GM12892 (cell line): ENCODE measurements at places on chromosomes 13 and 19.

DNA sequence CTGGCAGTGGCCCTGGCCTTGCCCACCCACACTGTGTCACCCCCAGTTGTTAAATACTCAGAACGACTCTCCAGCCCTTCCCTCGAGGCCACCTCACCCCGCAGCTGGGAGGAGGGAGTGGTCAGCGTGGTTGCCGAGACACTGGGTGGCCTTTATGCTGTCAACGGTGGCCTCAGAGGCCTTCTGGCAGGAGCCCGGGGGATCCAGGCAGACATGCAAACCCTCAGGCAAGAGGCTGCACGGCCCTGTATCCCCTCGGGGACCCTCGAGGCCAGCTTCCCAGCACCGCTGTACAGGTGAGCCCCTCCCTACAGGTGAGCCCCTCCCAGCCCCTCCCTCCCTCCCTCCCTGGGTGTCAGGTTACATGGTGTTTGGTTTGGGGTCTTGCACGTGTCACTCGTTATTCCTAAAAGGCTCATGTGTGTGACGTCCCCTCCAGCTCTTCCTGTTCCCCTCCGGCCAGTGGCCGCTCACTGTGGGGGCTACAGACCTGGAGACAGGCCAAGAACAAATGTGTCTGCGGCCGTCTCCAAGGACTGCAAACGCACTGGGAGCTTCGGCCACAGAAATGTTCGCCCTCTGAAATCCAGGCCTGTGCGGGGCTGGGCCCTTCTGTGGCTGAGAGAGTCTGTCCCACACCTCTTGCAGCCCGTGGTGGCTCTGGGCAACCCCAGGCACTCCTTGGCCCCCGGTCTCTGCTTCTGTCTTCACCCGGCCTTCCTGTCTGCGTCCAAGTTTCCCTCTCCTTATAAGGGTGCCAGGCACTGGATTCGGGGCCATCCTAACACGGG lies at the start of gene TEKTIP1:
Gene TEKTIP1 (plus strand): TSS at position 210 of the 791 bp plus-strand sequence. CDS start 4 bp downstream, at position 214.
- no peak for DNase-seq

- DNase-seq = no peak
Observed at GRCh38 chr13:36880961-36881360, 39.1 kb downstream of the SMAD9 start.

DNA sequence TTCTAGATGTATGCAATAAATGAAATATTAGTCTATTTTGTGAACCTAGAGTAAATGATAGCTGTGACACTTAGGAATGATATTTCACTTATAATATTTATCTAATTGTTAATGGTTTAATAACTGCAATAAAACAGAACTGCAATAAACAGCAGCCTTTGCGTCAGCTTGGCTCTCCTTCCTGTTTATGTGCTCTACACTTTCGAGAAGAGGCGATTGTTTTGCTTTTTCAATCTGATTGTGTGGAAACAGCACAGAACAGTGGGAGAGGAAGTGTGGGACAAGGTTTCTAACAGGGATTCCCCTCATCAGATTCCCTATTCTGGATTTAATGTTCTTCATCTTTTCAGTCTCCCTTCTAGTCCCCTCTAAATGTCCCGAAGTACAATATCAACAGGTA lies 17.3 kb upstream of the TRPC4 start:
- DNase-seq = no peak

DNA sequence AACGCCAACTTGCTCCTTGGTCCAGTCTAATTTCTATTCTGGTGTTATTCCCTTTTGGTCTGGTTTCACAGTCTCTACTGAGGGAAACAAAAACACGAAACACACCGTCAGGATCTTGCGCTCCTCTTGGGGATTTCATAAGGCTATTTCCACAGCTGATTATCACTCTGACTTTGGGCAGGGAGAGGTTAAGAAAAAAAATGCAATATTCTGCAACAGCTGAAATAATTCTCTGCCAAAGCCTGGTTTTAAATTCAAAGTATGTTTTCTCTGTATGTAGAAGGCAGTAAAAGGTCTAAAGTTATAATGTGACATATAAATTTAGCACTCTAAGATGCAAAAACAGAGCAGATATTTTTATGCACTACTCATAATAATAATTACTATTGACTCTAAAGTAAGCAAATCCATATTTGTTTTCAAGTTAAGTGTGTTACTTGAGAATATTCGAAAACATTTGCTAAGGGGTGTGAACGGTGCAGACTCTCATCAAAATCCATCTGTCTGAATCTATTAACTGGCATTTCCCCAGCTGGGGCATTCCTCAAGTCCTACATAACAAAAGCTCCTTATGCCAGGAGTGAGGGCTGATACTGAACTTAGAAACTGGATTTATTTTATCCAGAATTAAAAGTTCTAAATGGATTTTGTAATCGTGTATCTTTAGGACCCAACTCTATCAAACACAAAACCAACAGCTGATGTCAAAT lies 38.4 kb upstream of the STARD13 start:
- no peak for DNase-seq

- no peak for DNase-seq
Observed at GRCh38 chr13:73794755-73795154, 339.4 kb downstream of the KLF12 start.

- no peak for DNase-seq
Observed at GRCh38 chr19:3904233-3904632, 23.7 kb downstream of the ATCAY start.

DNA sequence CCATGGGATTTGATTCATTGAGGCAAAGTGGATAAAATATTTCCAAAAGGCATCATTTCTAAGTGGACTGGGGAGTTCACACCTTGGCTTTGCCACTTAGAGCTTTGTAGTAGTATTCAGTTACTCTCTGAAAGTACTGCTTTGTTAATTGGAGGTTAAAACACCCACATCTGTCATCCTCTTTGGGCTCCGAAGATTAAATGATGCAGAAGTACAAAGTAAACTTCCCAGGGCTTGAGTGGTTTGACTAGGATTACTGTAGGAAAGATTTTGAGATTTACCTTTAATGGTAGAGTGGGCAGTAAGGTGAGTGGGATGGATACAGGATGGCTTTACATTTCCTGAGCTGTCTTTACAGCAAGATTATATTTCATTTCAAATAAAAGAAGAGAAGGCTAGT lies 42.4 kb downstream of the WASF3 start:
- no peak for DNase-seq

- no peak for DNase-seq
Observed at GRCh38 chr19:11435833-11436313, 438 bp downstream of the PRKCSH start.

- no peak for DNase-seq
Observed at GRCh38 chr19:30651066-30651465, 278.9 kb downstream of the ZNF536 start.

GRCh38 chr19:32831611-32832010 lies 38.0 kb downstream of the SLC7A9 start:
- no peak for DNase-seq

- DNase-seq = no peak
Observed at GRCh38 chr19:3292958-3293529, 68.6 kb downstream of the CELF5 start.

DNA sequence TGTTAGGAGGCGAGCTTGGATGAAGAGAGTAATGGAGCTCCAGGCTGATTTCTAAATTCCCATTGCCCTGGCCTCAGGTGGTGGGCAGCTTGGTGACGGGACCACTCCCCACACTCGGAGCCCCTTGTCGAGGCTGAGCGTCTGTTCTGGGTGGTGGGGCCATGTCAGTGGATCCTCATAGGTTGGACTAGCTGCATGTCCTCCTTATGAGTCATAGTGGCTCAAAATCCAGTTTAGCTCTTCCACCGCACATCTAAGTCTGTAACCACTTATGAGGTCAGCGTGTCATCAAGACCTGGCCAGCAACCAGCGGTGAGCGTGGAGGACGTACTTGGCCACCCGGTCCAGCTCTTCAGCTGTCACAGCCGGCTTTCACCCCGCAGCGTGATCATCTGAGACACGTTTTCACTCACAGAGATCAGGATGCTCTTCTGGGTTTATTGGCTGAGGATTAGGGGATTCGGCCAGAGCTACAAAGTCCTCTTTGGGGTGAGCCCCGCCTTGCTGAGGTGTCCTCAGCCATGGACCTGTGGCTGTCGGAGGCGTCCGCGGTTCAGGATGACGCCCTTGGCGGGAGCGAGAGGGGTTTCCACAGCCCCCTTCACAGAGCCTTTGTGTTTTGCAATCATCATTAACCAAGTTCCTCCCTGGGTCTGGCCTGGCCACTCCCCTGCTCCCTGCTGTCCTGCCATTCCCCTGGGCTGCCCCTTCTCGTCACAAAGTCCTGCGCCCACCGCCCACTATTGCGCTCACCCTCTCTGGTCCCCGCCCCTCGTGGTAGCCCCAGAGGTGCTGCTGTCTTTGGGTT lies 41.9 kb downstream of the ADPRHL1 start:
- no peak for DNase-seq

- no peak for DNase-seq
Observed at GRCh38 chr19:28715157-28715556, 497.8 kb downstream of the UQCRFS1 start.

- DNase-seq = no peak
Observed at GRCh38 chr13:94661406-94661805, 50.9 kb downstream of the SOX21 start.

- no peak for DNase-seq
Observed at GRCh38 chr13:96946709-96947311, 47.5 kb downstream of the OXGR1 start.

DNA sequence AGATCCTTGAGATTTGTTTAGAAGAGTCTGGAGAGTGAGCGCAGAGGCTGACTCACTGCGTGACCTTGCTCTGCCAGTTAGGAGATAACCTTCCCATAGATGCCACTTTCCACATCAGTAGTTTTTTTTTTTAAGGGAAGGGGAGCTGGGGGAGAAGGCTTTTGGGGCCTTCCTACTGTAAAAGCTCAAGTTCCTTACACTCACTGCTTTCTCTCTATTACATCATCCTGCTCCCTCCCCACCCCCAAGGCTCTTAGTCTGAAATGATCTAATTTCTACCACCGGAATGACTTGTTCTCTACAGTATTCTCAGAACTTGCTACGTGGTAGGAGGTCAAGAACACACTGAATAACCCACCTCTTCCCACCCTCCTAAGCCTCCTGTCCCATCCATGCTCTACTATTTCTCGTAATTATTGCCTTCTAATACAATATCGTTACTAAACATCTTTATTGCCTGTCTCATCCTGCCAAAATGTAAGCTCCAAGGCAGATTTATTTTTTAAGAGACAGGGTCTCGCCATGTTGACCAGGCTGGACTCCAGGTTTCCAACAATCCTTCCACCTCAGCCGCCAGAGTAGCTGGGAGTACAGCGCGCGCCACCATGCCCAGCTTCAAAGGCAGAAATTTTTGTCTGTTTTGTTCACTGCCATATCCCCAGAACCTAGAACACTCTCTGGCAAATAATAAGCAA lies 1.2 kb downstream of the LONP1 start:
- DNase-seq = peak; percentile 29

DNA sequence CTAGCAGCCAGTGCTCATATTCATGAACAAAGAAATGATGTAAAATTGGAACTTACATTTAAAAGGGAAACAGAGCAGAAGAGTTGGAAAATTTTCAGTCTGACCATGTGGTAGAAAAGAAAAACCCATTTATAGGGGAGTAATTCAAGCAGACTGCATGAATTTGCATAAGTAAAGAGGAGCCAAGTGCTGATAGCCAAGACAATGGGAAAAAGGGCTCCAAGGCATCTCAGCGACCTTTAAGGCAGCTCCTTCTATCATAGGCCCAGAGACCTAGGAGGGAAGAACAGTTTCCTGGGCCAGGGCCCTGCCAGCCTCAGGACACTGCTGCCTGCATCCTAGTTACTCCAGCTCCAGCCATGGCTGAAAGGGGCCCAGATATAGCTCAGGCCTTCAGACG lies 7.5 kb downstream of the DNAJC3 start:
- DNase-seq = no peak

DNA sequence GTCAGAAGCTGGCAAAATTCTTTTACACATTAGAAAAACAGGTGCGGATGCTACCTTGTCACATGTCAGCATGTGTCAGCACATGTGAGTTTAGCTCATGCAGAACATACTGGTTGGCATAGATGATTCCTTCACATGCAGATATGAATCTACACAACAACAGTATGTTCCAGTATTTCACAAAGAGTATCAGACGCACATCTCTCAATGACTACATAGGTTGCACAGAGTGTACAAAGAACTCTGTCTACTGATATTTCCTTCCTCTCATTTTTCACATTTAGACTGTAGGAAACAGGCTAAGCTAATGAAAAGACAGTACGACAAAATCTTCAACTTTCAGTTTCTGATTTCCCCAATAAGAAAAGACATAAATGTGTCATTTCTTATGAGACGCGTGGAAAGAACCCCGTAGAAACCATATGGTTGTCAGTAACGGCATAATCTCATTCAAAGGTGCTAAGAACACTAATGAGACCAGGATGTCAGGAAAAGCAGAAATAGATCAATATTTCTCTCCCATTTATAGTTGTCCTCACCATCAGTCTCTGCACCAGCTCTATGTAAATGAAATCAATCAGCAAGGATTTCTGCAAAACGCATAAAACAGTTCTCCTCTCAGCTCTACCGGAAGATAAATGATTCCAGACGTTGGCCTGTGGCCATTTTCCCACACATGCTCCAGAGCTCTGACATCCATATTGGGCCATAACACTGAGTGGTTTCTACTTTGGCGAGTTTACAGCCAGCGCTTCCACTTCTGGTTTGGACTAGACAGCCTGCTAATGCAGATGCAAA lies 81.2 kb downstream of the STARD13 start:
- DNase-seq = no peak

- no peak for DNase-seq
Observed at GRCh38 chr19:5262721-5263120, 77.9 kb downstream of the PTPRS start.

DNA sequence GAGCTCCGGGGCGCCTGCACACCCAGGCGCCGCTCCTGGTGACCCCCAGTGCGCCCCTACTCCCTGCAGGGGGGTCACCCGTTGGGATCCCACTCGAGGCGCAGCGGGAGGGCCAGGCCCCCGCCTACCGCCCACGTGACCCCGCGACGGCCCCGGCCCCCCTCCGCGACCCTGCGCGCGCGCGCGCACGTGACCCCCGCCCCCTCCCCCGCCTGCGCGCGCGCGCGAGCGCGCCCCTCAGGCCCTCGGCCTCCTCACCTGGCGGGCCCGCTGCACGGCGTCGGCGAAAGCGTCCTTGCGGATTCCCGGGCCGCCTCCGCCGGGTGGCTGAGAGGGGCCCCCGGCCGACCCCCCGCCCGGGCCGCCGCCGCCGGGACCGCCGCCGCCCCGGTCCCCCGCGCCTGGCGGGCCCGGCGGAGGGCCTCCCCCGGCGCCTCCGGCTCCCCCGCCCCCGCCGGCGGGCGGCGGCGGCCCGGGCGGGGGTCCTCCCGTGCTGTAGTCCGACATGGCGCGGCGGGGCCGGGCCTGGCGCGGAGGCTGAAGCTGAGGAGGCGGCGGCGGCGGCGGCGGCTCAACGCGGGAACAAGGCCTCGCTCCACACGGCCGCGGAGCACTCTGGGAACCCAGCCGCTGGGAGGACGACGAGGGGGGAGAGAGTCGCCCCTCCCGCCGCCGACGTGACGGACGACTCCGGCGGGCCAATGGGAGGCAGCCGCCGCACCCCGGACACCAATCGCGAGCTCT lies at the start of gene KHSRP:
Gene KHSRP (minus strand): TSS at position 617 of the 744 bp plus-strand sequence. CDS start 110 bp downstream, at position 507.
- DNase-seq = no peak

- DNase-seq = no peak
Observed at GRCh38 chr13:20525144-20525600, 485 bp downstream of the CRYL1 start.
